A549 (cell line): ENCODE measurements at places on chromosomes 16 and 17. TPM values are rescaled to one million over a fixed set of nuclear protein-coding genes. Genes with fewer than 3 reads are reported as not detected.

CDH5 gene
- 0.05 TPM in 1 of 3 replicates, not detected in the others for polyA plus RNA-seq

AGRP gene
- not detected in 3 replicates for polyA plus RNA-seq

KRT31 gene
- not detected in 3 replicates for polyA plus RNA-seq

NXN gene
- 31.1 to 37.2 TPM (median 32.3 TPM) in 3 replicates for polyA plus RNA-seq

SLC52A1 gene
- 1.0 to 1.4 TPM (median 1.3 TPM) in 3 replicates for polyA plus RNA-seq

NXPH3 gene
- polyA plus RNA-seq, result 0.17 to 0.30 TPM (median 0.20 TPM) in 3 replicates

GUCY2D gene
- polyA plus RNA-seq, result 0.14 to 0.50 TPM in 2 of 3 replicates, not detected in the other

NEURL4 gene
- polyA plus RNA-seq, result 44.2 to 50.4 TPM (median 47.5 TPM) in 3 replicates

MPG gene
- 42.3 to 54.3 TPM (median 47.6 TPM) in 3 replicates for polyA plus RNA-seq

NACA2 gene
- 0.39 to 0.70 TPM (median 0.40 TPM) in 3 replicates for polyA plus RNA-seq

EPX gene
- polyA plus RNA-seq, result not detected in 3 replicates
